ENCODE measurements at places on chromosomes 4 and X.

DNA sequence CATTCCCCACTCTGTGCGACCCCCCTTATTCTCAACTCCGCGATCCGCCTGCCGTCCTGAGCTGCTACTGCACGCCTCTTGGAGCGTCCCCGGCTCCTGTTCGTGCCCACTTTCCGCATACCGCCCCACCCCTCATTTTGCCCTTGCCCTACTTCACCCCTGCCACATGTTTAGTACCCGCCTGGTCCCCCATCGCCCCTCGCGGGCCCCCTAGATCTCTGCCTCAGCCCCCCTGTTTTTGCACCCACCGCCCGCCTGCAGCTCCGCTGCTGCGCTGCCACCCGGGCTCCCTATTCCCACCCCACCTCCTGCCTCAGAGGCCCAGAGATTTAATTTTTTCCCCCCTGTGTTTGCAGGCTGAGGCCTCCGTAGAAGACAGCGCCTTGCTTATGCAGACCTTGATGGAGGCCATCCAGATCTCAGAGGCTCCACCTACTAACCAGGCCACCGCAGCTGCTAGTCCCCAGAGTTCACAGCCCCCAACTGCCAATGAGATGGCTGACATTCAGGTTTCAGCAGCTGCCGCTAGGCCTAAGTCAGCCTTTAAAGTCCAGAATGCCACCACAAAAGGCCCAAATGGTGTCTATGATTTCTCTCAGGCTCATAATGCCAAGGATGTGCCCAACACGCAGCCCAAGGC lies 1.4 kb downstream of the MAGED1 start:
- no peak for DNase-seq

GRCh38 chr4:108559068-108559793 lies 61.1 kb upstream of the RPL34 start:
- no peak for DNase-seq

GRCh38 chr4:26861434-26862186 lies 969 bp downstream of the STIM2 start:
- peak; percentile 89 for DNase-seq

- no peak for DNase-seq
These were observed 50.5 kb upstream of the PAGE1 start for GRCh38 chrX:49746306-49746705.

DNA sequence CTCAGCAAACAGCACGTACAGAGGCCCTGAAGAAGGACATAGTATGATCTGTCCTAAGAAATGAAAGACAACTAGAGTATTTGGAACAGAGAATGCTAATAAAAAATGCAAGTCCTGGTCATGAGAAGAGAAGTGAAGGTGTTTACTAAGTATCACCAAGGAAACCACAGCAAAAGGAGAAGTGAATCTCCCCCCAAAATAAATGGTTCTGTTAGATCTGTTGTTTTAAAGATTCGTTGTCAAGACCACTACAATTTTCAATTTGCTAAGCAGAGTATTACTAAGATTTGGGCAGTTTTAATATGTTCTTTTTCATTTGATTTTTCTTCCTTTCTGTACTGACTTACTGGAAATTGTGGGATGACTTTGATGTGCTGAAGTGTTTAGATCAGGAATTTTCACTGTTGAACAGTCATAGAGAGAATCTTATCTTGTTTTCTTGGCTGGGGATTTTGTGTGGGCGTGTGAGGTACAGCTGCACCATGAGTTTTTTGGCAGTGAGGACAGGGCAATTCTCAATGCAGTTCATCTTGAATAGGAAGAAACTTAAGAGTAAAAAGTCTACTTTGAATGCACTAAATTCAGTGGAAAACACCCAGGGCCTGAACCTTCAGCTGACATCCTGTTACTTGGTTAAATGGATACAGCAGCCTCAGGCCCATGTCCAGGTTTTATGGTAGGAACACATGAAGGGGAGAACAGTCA lies 132.2 kb downstream of the STIM2 start:
- DNase-seq = peak; percentile 25

DNA sequence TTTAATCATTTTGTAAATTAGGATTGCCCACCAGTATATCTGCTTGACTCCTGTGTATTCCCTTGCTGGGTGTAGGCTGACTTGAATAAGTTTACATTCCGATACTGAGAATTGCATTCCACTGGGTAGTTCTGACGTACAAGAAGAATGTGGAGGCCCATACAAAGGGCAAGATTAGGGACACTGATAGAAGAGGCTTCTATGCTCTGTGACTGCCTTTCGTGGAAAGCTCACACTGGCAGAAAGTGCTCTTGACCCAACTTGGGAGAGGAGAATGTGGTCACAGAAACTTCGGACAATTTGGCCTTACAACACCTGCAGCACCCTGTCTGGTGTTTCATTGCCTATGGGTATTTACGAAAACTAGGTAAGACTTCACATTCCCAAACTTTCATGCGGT lies 126.3 kb downstream of the RAPGEF2 start:
- no peak for DNase-seq

- no peak for DNase-seq
These were observed 66.3 kb upstream of the ADGRG2 start for GRCh38 chrX:19188566-19188965.

DNA sequence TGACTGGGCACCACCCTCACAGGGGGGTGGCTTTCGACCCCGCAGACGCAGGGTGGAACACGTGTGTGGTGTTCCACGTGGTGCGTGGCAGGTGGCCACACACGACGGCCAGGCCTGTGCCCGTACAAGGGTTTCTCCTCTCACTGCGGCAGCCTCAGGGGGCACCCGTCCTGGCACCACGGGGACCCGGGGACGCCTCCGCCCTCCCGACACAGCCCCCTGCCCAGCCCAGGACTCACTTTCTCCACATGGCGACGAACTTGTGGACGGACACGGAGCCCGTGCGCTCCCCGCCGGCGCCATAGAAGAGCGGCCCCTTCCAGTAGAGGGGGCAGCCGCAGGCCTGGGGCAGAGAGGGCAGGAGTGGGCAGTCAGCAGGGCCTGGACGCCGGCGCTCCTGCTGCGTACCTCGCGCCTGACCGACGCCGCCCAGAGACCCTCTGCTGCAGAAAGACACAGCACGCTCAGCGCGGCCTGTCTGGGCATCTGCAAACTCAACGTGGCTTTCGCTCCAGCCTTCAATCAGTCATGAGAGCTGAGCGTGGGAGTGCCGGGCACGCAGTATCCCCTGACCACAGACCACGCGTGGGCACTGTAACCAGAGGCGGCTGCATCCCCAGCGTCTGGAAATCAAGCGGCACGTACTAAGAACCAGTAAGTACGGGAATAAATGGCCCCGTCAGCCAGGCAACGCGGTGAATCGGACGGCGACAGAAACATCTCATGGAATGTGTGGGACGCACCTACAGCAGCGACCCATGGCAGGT lies 28.9 kb upstream of the GTPBP6 start:
- peak; percentile 13 for DNase-seq

DNA sequence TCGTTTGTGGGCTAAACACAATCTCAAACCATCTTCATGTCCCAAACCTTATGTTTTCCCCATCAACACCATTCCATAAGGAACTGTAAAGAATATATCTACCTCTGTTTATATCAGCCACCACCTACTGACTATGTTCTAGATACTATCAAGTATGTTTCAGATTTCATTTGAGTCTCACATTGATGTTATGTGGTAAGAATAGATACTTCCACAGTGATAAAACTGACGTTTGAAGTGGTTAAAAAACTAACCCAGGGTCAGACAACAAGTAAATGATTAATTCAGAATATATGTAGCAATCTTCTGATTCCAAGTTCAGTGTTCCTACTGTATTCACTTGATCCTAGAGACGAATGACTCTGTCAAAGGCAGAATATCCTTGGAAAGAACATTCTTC lies 156.8 kb upstream of the RASGEF1B start:
- no peak for DNase-seq

GRCh38 chr4:138275963-138276621 lies 33.9 kb upstream of the SLC7A11 start:
- DNase-seq = no peak

- no peak for DNase-seq
These were observed 117.6 kb downstream of the ANKRD50 start for GRCh38 chr4:124594945-124595344.

- no peak for DNase-seq
These were observed 5.2 kb downstream of the TFE3 start for GRCh38 chrX:49037883-49038475.

DNA sequence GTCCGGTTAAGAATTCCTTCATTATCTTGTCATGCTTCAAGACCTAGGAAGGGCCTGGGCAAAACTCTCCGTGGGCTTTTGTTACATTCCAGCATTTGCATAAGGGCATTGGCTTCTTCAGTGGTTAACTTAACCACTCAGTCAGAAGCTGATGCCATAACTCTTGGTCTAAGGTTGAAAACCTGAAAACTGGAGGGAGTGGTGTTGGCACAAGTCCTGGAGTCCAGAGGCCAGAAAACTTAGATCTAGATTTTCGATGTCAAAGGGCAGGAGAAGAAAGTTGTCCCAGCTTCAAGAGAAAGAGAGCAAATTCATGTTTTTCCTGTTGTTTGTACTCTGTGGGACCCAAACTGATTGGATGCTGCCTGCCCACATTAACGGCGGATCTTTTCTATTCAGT lies 86.6 kb upstream of the GC start:
- no peak for DNase-seq

GRCh38 chrX:53682885-53683555 lies 3.5 kb downstream of the HUWE1 start:
- no peak for DNase-seq

DNA sequence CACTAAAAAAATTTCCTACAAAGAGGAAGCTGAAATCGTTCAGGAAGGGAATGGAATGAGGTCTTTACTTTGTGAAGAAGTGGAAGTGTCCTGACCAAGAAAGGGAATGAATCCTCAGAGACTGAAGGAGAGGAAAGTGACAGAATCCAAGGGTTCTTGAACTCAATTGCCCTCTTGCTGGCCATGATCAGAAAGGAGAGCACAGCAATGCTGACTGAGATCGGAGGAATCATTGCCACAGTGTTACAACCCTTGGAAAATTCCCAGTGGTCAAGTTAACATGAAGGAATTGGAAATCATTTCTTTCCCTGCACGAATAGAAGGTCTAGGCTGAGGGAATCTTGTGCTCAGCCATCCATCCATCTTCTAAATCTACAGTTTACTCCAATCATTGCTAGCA lies 190.0 kb upstream of the NEIL3 start:
- DNase-seq = no peak
